A172 (cell line): ENCODE measurements at places on chromosomes 1 and 21.

GRCh38 chr21:35565204-35565611 is 495.1 kb downstream of the SETD4 start:
- peak; percentile 89 for DNase-seq

GRCh38 chr1:40837601-40838000 is 24.6 kb downstream of the CITED4 start:
- DNase-seq = no peak

- DNase-seq = no peak
These were observed 47.7 kb upstream of the RPL11 start for GRCh38 chr1:23643736-23644554.

DNA sequence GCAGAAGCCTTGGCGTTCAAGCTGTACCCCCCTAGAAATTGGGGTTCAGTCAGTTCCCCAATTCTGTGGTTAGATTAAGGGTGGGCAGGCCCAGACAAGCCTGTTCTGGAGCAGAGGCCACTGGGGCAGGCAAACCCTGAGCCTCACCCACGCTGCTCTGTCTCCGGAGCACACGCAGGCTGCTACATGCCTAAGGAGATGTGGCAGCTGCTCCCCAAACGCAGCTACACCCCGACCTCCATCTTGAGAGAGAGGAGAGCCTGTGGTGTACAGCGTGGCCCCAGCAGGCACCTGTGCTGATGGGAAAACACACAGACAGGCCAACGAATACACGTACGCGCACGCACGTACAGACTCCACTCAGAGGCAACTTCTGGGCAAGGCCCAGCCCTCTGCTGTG is 33.9 kb upstream of the GRHL3 start:
- DNase-seq = no peak

DNA sequence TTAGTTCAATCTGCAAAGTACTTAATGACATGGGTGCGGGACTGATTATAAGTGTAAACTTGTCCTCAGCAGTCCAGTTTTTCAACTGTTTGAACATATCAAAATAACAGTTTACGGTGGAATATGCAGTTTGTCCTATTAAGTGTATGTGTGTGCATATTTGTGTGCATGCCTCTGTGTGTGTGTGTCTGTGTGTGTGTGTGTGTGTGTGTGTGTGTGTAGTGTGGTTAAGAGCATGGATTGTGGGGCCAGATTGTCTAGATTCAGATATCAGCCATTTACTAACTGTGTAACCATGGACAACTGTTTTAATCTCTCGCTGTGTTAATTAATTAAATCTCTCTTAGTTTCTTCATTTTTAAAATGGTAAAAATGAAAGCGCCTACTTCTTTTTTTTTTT is 39.0 kb downstream of the NEXN start:
- DNase-seq = no peak

- no peak for DNase-seq
These were observed at the start of gene GNG4 for GRCh38 chr1:235649368-235650163. TSS of gene GNG4 (minus strand) at chr1:235649784. CDS start at chr1:235583838, 65,946 bp downstream.
